ENCODE measurements at places on chromosomes 11 and 22. TPM values are rescaled to one million over a fixed set of nuclear protein-coding genes. Genes with fewer than 3 reads are reported as not detected.

CCDC188 gene
- total RNA-seq: not detected

SCN2B gene
- total RNA-seq: 0.02 TPM

WNT11 gene
- 0.91 TPM for total RNA-seq

LMNTD2 gene
- 1.1 TPM for total RNA-seq

RBMXL2 gene
- total RNA-seq: not detected

DNA sequence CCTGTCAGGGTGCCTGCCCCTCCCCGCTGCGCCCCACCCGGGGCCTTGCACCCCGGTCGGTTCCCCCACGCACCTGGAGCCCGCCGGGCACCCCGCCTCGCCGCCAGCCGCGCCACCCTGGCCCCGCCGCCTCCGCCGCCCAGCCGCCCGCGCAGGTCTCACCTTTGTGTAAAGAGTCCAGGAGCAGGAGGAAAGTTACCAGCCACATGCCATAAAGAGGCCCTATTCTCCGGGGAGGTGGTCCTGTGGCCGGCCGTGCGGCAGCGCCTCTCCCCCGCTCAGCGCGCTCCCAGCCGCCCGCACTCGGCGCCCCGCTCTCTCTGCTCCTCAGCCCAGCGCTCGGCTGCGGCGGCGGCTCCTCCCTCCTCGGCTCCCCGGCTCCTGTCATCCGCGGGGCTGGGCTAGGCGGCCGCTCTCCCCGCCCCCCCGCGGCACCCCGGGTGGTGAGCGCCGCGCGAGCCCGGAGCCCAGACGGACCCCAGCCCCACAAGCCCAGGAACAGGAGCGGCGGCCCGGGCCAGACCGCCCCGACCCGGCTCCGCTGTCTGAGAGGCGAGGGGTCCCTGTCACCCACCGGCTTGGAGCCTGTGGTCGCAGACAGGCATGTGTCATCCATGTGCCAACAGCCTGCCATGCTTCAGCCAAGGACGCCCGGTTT, at the start of gene DSCAML1:
Gene DSCAML1, minus strand, starts transcription at position 345 of the 658 bp plus-strand sequence. Its CDS starts 137 bp downstream, at position 208.
- H3K27me3 ChIP-seq: peaks cover 62% of the 10 kb centered on the region
- no peak within 1 kb of the TSS for H3K27ac ChIP-seq
- no peak within 1 kb of the TSS for H3K4me3 ChIP-seq
- H3K36me3 ChIP-seq: no peaks in the 10 kb centered on the region
- peaks cover 3% of the 10 kb centered on the region for H3K4me1 ChIP-seq
- DNase-seq: no peak

DNA sequence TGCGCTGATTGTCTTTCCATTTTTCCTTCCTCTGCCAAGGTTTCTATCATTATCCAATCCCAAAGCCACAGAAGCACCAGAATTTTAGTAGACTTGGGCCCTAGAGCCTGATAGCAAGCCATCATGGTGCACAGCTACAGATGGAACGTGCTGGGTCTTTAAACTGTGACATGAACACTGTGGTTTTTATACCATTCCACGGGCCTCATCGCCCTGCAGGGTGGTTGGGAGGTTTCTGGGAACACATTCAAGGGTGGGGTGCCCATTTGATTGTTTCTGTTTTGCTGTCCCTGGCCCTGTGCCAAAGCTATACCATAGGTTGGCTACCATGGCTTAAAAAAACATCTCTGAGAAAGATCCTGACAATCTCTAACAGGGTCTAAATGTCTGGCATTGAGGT, 151.9 kb downstream of the CACNA1I start:
- H3K27ac ChIP-seq: no peak overlapping the region
- no peak for DNase-seq
- peaks cover 11% of the 10 kb centered on the region for H3K27me3 ChIP-seq
- no peak overlapping the region for H3K4me3 ChIP-seq
- peaks cover 3% of the 10 kb centered on the region for H3K4me1 ChIP-seq

DNA sequence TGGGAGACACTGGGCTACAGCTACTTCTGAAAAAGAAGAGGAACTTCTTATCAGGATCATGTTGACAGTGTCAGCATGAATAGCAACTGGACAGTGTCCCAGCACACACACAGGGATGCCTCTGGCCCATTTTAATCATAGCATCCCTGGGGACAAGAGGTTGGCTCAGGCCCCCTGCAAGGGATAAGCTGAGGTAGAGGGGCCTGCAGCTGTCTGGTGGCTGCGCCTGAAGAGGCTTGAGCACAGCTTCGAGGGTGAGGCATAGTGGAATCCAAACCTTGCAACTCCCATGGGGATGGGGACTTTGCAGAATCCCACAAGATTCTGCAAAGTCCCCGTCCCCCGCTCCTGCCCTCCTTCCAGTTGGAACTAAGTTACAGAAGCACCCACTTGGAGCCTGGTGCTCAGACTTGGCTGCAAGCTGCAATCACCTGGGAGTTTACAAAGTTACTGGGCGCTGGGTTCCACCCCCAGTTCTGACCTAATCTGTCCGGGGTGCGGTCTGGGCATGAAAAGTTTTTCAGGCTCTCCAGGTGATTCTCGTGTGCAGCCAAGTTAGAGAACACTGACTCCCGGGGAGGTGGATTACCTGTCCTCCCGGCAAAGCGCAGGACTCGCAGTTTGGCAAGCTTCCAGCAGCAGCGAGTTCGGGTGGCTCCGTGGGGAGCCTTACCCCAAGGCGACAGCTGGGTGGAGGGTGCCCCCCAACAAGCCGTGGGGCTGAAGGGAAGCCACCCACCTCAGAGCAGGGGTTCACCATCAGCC, 16.0 kb upstream of the LINC01488 start:
- no peaks in the 10 kb centered on the region for H3K27me3 ChIP-seq
- no peak overlapping the region for H3K4me3 ChIP-seq
- H3K4me1 ChIP-seq: no peaks in the 10 kb centered on the region
- no peak for DNase-seq

All from activated T-helper 2 cell treated with anti-CD3 and anti-CD28 coated beads, Interferon-gamma antibody, Interleukin-2, Interleukin-4, amounts not matched to agents 10 μg/mL and 5 μg/mL and 100 μg/mL, durations not matched to agents 14 hours and 24 hours and 36 hours (primary cell).